ENCODE measurements at places on chromosomes 3 and 15.

DNA sequence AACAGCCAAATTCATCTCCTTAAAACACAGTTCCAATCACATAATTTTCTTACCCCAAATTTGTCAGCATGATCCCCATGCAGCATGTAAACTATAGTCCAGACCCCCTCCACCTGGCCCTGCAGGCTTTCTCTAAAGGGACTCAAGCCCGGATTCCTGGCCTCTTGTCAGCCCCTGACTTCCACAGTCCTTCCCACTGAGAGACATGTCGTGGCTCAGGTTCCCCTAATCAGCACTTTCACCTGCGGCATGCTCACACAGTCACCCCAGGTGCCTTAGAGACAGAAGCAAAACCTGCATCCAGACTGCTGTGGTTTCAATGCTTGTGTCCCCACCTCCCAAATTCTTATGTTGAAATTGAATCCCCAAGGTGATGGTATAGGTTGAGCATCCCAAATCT lies 372.7 kb upstream of the ATP10A start:
- no peak for DNase-seq

DNA sequence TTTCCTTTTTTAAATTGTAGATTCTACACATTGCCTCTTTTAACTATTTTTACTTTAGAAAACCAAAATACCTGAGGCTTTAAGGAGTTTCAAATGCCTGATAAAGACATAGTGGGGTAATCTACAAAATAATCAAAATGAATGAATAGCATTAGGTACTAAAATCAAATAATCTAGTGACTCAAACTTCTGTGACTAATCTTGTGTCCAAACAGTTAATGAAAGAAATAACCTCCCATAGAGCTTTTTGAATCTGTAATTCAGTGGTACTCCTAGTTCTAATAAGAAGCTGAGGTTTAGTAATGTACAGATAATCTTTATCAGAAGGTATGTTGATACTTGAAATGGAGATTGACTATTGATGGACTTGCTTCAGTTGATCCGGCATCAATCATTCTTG lies 53.0 kb downstream of the DTWD1 start:
- DNase-seq = no peak

DNA sequence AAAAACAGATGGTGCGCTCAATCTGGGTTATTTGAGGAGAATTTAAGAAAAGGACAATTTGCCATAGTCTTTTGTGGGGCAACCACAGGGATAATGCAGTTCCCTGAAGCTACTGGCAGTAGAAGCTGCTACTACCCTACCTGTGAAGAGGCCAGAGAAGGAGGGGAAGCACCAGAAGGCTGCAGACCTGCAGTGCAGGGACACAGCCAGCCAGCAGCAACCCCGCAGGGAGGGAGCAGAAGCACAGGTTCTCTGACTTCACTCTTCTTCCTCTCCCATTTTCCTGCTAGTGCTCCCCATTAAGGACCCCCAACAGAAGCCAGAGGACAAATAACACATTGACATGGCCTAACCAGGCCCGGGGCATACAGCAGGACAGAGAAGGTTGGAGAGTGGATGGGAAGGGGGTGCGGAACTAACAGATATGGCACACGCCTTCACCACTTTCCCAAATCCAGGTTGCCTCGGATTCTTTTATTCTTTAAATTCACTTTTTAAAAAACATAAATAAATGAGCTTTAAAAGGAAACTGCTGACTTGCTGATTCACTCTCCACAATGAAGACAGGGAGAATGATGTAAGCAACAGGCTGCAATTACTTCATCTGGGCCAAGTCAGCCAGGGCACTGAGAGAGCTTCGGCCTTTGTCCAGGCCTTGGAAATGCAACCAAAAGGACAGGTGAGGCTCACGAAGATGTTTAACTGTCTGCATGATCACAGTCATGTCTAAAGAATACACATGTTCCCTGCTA lies 30.1 kb downstream of the POPDC2 start:
- no peak for DNase-seq

DNA sequence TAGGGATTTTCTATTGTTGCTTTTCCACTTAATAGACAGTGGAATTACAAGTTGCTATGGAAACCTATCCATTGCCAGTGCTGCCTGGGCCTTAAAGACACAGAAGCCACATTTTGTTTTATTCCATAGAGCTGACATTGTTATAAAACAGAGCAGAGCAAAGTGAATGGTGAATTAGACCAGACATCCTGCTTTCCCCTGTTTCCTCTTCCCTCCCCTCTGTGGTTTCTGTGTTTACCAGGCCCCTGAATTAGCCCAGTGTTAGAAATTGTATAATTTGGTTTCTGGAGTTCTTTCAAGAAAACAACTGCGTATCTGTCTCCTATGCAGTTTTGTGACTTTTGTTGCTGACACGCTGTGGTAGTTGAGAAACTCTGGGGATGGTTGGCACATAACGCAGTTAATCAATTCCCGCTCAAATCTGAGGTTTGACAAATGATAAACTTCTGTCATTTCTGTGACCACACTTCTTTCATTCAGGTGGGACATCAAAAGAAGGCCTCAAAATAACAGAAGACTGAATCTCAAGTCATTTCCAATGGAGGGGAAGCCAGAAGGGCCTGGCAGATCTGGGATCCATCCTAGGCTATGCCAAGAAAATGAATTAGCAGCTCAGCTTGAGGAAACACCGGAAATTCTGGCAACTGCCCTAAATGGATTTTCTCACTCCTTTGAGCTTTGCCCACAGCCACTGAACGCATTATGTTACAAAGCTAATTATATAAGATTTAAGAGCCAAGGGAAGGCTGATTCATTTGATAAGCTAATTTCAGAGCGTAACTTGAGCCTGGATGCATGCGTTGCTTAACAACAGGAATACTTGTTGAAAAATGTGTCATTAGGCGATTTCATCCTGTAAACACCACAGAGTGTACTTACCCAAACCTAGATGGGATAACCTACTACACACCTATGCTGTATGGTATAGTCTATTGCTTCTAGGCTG lies 46.9 kb downstream of the NR1D2 start:
- DNase-seq = no peak

DNA sequence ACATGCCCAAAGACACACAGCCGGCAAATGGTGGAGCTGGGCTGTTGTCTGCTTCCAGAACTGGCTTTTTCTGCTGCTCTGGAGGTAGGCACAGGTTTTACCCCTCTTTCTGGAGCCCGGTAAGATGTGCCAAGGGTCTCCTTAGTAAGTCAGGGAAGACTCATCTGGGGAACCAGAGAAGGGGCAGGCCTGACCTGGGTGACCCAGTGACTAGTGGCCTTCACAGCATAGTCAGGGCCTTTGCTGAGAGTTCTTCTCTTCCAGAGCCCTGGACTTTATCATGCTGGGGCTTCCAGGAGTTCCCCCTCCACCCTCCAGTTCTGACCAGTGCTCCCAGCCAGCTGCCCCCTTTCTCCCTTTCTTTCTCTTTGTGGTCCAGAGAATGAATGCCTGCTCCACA lies 3.2 kb downstream of the CD276 start:
- no peak for DNase-seq

DNA sequence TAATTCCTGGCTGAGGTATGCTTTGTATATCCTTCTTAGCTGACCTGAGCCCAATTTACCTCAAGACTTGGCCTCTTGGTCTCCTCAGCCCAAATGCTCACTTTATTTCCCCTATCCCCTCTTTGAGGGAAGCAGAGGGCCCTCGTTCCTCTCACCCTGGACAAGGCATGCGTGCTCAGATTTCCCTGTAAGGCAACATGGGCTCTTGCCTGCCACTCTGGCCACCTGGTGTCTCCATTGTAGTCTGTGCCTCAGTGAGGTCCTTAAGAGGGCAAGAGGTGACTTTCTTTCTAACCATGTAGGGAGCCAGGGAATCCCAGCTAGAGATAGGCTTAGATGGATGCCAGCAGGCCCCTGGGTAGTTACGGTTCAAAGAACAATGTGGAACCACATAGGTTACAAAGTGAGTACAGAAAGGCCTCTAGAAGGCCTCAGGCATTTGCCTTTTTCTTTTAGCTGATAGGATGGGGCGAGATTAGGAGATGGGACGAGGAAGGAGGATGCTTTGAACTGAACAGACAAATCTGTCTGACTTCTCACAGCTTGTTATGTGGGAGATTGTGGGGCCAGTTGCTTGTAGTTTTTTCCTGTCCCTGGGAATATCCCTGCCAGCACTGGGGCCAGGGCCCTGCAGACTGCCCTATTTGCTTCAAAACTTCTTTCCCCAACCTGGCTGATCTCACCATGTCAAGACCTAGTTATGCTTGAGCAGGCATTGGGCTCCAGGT lies 1.1 kb upstream of the INTS14 start:
- no peak for DNase-seq

- no peak for DNase-seq
These were observed 103.4 kb downstream of the SNRPN start for GRCh38 chr15:25058080-25058785.

- no peak for DNase-seq
These were observed 94.3 kb downstream of the TBC1D2B start for GRCh38 chr15:77983091-77983707.

DNA sequence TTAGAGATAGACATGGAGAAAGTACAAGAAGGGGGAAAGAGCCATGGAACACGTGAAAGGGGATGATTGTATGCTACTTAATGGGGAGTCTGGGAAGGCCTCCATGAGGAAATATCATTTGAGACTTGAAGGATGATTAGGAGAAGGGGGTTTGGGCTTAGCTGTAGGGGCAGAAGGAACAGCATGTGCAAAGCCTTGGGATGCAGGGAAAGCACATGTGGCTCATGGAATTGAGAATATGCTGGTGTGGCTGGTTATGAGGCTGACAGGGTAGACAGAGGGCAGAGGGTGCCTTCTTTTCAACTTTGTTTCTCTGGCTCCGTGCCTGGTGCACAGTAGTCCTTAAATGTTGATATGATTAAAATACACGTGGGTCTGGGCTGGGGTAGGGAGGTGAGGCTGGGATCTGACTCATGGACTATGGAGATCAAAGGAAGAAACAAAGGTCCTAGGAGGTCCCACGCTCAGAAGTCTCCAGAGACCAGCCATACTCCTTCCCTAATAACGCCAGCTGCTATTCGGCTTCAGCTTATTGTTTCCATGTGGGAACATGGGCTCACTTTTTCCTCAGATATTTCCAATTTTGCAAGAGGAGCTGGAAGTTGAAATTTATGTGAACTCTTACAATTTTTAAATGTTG lies 1.1 kb downstream of the GTF2E1 start:
- DNase-seq = no peak

Measured in CD4-positive, alpha-beta T cell (primary cell).